ENCODE measurements at places on chromosomes 11 and 22.

GRCh38 chr11:10303558-10304363 lies 1.1 kb upstream of the ADM start:
- DNase-seq, result peak; percentile 90

GRCh38 chr11:10646681-10647355 lies 46.7 kb downstream of the IRAG1 start:
- DNase-seq, result no peak

- DNase-seq, result no peak
These were observed at the start of gene PCF11 for GRCh38 chr11:83156996-83157593. Gene PCF11, plus strand, starts transcription at chr11:83157131. Its CDS starts 309 bp downstream, at chr11:83157440.

- no peak for DNase-seq
These were observed 39.9 kb downstream of the SGSM3 start for GRCh38 chr22:40410272-40410671.

GRCh38 chr11:14081581-14082231 lies 119.2 kb downstream of the SPON1 start:
- no peak for DNase-seq

- no peak for DNase-seq
These were observed 37.7 kb downstream of the POLD3 start for GRCh38 chr11:74630043-74630442.

GRCh38 chr11:16280256-16280682 lies 76.1 kb downstream of the SOX6 start:
- DNase-seq, result no peak

DNA sequence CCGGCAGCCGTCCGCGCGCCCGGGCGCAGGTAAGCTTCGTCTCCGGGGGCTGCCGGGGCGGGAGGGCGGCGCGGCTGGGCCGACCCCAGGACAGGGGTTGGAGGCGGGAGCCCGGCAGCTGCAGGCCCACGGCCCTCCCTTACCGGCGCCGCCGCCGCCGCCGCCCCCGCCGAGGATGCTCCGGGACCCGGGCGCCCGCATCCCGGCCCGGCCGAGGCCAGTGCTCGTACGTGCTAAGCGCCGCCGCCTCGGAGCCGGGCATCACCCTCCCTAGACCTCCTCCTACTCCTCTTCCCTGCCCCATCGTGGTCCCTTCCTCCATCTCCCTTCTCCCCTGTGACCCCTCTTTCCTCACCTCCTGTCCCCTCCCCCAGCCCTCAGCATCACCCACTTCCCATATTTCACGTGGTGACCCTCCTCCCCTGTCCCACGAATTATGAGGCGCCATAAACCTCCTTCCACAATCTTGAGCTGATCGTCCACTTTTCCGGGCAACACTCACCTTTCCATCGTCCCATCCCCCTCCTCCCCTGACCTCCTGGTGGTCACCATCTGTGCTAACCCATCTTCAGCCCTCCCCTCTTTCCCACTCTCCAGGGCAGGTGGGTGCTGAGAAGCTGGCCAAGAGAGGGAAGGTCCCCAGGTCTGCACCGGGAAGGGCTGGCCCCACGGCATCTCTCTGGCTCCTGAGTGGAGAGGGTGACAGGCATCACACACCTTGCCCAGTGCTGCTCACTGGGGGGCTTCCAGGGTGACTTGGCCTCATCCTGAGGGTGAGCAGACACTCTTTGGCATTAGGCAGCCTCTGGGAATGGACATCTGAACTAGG lies 612 bp downstream of the ASPHD2 start:
- DNase-seq, result no peak

GRCh38 chr11:59195586-59195985 lies 17.1 kb downstream of the MPEG1 start:
- DNase-seq, result no peak

DNA sequence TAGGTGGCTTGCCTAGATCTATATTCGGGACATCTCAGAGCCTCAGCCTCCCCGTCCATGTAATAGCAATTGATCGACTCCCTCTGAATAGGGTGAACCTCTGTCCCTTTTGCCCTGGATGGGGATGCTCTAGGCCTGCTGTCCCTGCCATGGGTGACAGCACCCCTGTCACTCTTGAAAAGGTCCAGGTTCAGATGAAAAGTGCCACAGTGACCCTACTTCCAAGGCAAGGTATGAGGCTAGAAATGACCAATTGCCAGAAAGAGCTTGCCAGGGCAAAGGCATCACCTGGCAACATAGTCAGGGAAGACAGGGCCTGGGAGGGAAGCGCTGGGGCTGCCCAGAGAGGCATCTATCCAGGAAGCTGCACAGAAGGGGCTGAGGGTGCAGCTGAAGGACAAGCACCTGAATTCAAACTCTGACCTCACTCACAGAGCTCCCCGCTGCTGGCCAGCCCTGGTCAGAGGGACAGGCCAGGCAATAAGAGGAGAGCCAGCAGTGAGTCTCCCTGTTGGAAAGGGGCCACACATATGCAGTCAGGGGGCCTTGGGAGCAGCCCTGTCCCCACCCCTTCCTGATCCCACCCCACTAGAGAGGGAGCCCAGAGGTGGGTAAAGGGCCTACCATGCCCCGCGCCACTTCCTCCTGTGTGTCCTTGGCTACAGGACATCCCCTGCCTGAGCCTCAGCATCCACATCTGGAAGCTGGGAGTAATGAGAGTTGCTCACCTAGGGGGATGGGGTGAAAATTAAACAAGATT lies 9.0 kb upstream of the APOBEC3A start:
- DNase-seq, result no peak

Data from spleen (tissue), 13 donors.